ENCODE measurements at places on chromosomes 2 and 18. TPM values are rescaled to one million over a fixed set of nuclear protein-coding genes. Genes with fewer than 3 reads are reported as not detected.

The DPP10 gene
- total RNA-seq, result not detected

The SPIRE1 gene
- total RNA-seq, result 30.0 TPM

The PSTPIP2 gene
- total RNA-seq, result 21.9 TPM

The CD8A gene
- not detected for total RNA-seq

The DCDC2C gene
- total RNA-seq, result not detected

The UGT1A1 gene
- total RNA-seq, result 6.2 TPM

The POTEI gene
- total RNA-seq, result not detected

The NFATC1 gene
- 1.1 TPM for total RNA-seq

GRCh38 chr2:79394485-79394859, 118.4 kb upstream of the CTNNA2 start:
- no peak for DNase-seq

GRCh38 chr18:60664736-60665135, 292.2 kb upstream of the MC4R start:
- DNase-seq, result no peak

- DNase-seq, result peak; percentile 44
Measured at GRCh38 chr2:48414980-48415835, 114.7 kb upstream of the STON1 start.

GRCh38 chr2:45212953-45213635, 203.8 kb upstream of the SIX2 start:
- no peak for DNase-seq

GRCh38 chr18:12422936-12423335, 15.2 kb downstream of the PRELID3A start:
- no peak for DNase-seq

- DNase-seq, result no peak
Measured at GRCh38 chr18:48675912-48676311, 137.1 kb downstream of the CTIF start.

GRCh38 chr2:172062402-172063004, 22.8 kb upstream of the DLX1 start:
- no peak for DNase-seq

- DNase-seq, result no peak
Measured at GRCh38 chr2:118255771-118256372, 167.6 kb downstream of the INSIG2 start.

DNA sequence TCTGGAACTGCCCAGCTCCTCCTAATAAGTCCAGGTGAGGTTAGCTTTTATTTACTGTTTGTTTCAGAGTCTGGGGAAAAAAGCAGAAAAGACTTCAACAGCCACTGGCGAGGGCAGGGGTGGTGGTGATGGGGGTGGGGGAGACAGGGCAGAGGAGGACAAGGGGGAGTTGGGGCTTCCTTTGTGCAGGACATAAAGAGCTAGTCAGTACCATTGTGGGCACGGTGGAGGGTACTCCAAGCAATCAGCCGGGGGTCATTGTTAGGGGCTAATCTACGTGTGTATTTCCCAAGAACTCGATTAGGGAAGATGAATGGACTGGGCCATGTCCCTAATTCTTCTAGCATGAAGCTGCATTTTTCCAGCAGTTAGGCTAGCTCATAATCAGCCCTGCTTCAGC, 2.8 kb upstream of the RAX start:
- DNase-seq, result no peak

- no peak for DNase-seq
Measured at GRCh38 chr2:1606421-1607235, 137.7 kb downstream of the PXDN start.

DNA sequence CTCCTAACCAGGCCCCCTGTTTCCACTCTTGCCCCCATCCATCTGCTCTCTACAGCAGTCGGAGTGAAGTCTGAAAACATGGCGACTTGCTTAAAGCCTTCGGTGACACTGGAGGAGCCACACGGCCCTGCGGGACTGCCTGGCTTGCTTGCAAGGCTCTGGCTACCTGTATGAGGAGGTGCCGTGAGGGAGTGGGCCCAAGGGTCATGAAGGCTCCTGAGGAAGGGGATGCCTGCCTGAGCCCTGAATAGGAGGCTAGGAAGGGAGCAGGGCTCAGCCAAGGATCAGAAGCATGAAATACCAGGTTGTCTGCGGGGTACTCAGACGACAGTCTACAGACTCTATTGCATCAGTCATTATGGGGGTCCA, 75.4 kb downstream of the EMX1 start:
- DNase-seq, result no peak

Measured in renal cortical epithelial cell (primary cell).